ENCODE measurements at places on chromosomes 13 and 19.

DNA sequence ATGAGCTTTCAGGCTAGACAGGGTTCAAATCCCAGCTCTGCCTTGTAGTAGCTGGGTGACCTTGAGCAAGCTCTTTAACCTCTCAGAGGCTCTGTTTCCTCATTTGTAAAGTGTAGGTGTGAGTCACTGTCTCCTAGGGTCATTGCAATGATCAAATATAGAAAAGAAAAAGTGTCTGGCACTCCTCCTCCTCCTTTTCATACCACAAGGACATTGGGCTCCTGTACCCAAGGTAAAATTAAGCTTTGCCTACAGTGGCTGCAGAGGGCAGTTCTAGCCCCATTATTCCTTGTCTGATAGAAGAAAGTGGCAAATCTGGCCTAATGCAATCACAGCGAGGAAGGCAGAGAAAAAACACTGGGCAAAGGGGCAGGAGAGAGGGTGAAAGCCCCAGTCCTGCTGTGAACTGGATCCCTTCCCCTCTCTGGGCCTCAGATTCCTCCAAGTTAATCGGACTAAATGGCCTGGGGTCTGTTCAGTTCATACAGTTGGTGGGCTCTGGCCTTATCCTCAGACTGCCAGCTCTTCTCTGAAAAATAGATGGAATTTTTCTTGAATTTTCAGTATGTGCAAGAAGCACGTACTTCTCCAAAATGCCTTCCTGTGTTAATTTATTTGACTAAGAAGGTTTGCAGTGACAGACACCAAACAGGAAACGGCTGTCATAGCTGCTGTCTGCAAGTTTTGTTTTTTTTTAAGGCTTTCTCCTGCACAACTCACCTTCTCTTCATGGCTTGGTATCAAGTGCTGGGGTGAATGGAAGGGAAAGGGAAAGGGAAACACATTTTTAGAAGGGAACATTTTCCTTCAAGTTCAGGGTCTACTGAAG is 35.3 kb downstream of the RGCC start:
- DNase-seq = no peak

DNA sequence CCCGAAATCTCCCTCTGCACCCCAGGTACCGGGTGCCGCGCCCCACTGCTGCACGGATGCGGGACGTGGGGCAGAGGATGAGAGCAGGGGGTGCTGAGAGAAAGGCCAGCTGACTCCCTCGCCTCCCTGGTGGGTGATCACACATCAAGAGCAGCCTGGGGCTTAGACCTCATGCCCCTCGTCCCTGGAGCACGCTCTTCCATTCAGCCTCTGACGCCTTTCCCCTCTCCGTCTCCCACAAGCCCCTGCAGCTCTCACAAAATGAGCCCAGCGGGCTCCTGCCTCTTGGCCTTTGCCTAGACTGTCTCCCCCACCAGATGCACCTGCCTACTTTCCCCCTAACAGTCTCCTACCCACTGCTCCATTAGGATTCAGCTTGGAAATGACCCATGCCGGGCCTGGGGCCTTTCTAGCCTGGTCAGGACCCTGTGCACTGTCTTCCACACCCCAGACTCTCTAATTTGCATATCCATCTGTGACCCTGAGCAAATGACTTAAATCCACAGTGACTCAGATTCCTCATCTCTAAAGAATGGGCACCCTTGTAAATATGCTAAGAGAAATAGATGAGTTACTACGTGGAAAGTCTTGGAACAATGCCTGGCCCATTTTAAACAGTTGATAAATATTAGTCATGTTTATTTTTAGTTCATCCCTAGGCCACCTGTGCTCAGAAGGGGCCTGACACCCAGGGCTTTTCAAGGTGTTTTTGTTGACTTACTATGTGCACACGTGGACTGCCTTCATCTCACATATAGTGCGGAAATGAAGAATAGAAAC is 582 bp upstream of the PTPRH start:
- no peak for DNase-seq

DNA sequence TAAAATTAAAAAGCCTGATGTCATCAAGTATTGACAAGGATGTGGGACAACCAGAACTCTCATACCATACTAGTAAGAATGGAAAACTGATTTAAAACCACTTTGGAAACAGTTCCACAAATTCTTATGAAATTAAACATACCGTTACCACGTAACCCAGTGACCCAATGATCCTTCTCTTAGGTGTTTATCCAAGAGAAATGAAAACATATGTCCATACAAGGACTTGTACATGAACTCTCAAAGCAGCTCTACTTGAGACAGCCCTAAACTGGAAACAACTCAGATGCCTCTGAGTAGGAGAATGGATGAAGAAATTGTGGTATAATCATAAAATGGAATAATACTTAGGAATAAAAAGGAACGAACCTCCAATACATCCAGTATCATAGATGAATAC is 27.6 kb downstream of the SLC6A16 start:
- DNase-seq = no peak

DNA sequence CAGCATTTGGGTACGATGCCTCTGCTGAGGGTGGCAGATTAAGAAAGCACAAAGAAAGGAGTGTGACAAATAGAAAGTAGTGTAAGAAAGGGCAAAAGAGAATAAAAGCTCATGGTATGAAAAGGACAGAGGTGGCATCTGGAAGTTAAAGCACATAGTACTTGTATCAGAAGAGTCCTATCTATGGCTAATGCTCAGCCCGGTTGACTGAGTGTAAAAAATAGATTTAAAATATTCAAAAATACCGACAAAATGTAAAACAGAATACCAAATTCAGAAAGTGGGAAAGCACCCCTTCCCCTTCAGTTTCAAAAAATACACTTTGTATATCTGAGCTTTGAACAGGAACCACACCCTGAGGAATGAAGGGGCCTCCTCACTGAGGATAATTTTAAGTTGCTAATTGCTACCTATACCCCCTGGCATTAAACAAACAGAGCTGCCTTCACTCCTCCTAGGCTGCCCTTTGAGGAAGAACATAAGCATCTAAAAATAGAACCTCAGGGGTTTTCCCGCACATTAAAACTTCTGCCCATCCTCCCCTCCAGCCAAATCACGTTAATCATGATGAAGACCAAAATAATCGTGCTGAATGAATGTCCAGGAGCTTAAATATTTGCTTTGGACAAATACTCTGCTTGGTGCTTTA is 43.3 kb downstream of the DLEU7 start:
- no peak for DNase-seq

- DNase-seq = no peak
Measured at GRCh38 chr19:3257071-3257470, 32.6 kb downstream of the CELF5 start.

GRCh38 chr19:47158367-47158791 is 27.7 kb downstream of the SAE1 start:
- no peak for DNase-seq

DNA sequence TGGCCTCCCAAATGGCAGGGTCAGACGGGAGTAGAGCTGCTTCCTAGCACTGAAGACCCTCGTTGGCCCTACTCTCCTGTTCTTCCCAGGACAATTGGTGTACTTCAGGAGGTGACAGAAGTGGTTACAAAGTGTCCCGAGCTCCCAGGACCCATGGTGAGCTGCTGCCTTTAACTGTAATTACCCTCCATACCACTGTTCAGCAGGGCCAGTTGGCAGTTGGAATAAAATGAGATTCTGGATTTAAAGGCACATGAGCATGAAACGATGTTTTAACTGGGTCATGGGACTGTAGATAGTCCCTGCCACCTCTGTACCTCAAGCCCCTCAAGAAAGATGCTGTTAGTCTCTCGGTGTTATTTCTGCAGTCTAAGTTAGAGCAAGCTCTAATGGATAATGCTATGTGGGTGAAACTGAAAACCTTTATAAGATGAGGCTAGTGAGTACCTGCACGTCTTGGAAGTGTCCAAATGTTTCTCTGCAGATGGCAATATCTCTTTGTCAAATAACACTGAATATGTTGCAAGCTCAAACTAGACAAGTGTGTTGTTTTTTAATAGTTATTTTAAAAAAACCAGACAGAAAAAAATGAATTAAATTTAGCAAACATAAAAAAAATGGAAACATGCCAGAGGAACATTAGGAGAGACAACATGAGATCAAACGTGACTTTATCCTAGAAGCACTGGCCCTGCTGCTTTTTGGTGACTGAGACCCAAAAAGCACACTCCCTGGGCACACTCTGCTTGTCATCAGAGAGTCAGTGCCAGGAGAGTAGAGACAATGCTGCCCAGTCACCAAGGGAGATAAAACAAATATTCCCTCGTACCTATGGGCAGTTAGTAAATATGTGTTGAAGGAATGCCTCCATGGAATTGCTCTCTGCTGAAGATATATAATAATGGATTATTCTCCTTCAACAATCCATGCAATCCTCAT is 266.3 kb downstream of the LMO7 start:
- no peak for DNase-seq

DNA sequence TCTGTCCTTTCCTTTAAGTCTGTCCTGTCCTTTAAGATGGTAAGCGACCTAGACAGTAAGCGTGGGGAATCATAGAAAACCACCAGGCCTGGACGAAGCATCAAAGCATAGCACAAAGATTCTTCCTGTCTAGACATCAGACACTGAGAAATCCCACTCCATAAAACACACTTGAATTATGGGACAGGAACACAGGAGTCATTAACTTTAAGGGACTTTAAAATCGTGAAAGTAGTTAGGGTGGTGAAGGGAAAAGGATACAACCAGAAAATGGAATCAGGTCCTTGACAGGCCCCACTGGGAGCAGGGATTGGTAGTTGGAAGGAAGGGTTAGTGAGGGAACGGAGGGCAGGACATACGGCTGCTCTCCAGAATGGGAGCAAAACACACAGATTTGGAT is 31.6 kb upstream of the C1QTNF9 start:
- DNase-seq = no peak

- no peak for DNase-seq
Measured at GRCh38 chr19:49492573-49493405, 3.4 kb upstream of the RPS11 start.

DNA sequence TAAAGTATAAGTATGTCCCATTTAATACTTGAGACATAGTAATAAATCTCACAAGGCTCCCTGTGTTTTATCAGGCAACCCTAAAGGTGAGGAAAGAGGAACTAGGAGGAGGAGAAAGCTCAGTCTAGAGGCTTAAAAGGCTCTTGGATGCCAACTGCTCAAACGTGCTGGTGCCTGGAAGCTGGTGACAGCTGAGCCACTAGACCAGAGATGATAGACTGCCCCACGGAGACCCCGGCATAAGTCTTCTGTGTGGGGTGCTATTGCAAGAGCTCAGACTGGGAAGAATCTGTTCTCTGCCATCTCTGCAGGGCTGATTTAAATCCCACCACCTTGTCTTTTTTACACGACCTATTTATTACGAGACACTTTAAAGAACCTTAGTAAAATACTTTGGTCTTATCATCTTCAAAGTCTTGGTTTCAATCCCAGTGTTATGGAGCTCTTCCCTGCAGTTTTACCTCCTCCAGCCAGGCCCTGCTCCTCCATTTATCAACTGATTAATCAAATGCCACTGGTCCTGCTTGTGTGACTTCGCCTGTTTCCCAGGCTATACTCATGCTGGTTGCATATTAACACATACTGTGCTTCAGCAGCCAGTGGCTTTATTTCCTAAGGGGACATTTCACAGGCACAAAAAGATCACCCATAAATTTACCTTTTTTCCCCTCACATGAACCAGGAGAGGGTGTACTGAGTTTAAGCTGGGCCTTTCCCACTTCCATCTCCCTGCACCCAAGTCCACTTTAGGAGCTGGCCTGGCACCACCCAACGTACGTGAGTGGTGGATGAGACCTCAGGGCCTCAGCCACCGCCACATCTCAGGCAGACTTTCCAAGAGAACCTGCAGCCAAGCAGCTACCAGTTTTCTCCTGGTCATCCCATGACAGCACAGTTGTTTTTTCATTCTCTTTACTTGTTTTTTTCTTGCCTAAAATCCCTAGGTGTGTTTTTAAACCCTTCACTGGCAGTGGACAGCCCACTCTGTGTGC is 7.8 kb upstream of the ATP12A start:
- no peak for DNase-seq

DNA sequence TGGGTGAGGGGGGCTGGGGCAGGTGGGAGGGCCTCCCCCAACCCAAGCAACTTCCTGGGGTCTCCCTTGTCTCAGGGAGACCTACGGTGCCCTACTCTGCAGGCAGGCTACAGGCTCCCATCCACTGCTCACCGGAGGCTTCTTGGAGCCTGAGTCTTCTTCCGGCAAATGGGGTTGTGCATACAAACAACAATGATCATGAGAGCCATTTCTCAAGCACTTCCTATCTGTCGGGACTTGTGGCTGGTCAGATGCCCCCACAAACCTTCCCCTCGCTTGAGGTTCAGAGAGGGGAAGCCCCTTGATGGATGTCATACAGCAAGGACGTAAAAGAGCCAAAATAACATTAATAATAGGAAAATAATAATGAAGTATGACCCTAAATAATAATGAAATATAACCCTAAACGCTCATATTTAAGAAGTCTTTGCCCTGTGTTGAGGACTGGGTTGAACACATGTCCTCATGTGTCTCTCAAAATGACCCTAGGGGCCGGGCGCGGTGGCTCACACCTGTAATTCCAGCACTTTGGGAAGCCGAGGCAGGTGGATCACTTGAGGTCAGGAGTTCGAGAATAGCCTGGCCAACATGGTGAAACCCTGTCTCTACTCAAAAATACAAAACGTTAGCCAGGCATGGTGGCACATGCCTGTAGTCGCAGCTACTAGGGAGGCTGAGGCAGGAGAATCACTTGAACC is 727 bp downstream of the CD37 start:
- no peak for DNase-seq

GRCh38 chr13:106911627-106912026 is 343.7 kb upstream of the ARGLU1 start:
- no peak for DNase-seq

- no peak for DNase-seq
Measured at GRCh38 chr19:12606796-12607195, 3.8 kb downstream of the ZNF490 start.

- DNase-seq = no peak
Measured at GRCh38 chr13:46648166-46648607, 95.2 kb downstream of the LRCH1 start.

GRCh38 chr13:34942732-34943435 is 814 bp downstream of the NBEA start:
- DNase-seq = no peak

DNA sequence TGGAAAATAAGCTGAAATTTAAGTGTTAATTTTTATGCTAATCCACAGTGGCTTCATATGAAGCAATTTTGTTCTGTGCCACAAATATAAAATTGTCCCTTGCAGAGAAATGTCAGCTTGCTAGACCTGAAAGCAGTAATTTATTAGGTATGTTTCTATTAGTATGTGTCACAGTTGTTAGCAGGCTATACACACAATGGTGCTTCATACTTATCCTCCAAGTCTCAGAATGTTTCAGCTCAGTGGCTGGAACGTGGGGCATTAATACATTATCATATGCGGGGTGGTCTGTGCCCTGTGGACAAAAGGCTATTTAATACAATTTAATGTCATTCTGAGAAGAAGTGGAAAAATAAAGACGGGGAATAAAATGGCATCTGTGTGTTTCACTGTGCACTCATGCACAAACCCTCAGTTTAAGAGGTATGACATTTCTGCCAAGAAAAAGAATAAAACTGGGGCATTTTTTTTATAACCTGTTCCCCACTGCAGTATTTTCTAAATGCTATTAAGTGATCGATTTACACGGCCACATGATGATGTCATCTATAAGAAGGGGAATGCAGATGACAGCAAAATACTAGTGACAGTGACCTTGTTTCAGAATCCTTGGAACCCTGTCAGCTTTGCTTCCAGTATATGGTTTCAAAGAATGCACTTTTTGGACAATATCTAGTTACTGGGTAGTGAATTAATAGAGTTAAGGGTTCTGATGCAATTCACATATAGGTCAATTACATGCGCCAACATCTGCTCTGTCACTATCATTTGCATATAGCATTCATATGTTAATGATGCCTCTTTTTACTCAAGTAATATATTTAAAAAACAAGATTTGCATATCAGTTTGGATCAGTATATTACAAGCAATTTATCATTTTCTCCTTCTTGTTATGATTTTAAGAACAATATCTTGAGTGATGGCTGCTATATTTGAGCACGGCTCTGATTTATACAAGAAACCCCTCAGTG is 21.2 kb upstream of the ZNF536 start:
- DNase-seq = no peak

Measured in putamen (tissue), 1 donor.